Activated CD8-positive, alpha-beta memory T cell treated with anti-CD3 and anti-CD28 coated beads, Interleukin-2, amount 50 U/mL, for 4 hours (primary cell): ENCODE measurements at places on chromosomes 1 and 21.

- no peak for DNase-seq
Observed at GRCh38 chr1:208291129-208291528, 46.9 kb upstream of the PLXNA2 start.

- no peak for DNase-seq
Observed at GRCh38 chr1:41386196-41386663, 25.0 kb downstream of the FOXO6 start.

- DNase-seq, result no peak
Observed at GRCh38 chr21:42041711-42042110, 29.4 kb upstream of the UMODL1 start.

DNA sequence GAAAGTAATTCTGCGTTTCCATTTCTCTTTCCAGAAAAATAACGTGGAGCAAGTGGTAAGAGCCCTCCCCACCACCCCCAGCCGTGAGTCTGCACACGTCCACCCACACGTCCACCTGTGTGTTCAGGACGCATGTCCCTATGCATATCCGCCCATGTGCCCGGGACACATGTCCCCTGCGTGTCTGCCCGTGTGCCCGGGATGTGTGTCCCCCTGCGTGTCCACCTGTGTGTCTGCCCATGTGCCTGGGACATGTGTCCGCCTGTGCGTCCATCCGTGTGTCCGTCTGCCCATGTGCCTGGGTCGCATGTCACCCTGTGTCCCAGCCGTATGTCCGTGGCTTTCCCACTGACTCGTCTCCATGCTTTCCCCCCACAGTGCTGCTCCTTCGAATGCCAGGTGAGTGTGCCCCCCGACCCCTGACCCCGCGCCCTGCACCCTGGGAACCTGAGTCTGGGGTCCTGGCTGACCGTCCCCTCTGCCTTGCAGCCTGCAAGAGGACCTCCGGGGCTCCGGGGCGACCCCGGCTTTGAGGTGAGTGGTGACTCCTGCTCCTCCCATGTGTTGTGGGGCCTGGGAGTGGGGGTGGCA, 5.6 kb downstream of the COL6A1 start:
- no peak for DNase-seq

- DNase-seq, result no peak
Observed at GRCh38 chr1:44693900-44694299, 19.4 kb downstream of the ARMH1 start.
